Activated B cell treated with CpG ODN at 0.5 μM for 24 hours (primary cell): ENCODE measurements at places on chromosomes 13 and 19. TPM values are rescaled to one million over a fixed set of nuclear protein-coding genes. Genes with fewer than 3 reads are reported as not detected.

The EFNB2 gene
- 0.27 and 0.31 TPM in 2 replicates for total RNA-seq

The BEST2 gene
- not detected in 2 replicates for total RNA-seq

The WDR62 gene
- 2.7 and 3.3 TPM in 2 replicates for total RNA-seq

The SHISA7 gene
- total RNA-seq = not detected in 2 replicates

The ZNF888 gene
- total RNA-seq = 9.0 and 11.9 TPM in 2 replicates

The ZNF433 gene
- total RNA-seq = 6.9 and 8.6 TPM in 2 replicates

The PLK5 gene
- not detected in 2 replicates for total RNA-seq

The CEACAM7 gene
- total RNA-seq = not detected in 2 replicates

The FBXO27 gene
- 0.24 TPM in 1 of 2 replicates, not detected in the other for total RNA-seq

The APC2 gene
- 0.42 and 0.59 TPM in 2 replicates for total RNA-seq

The KLK2 gene
- total RNA-seq = 0.69 and 1.8 TPM in 2 replicates

The NLRP4 gene
- total RNA-seq = 0.31 and 0.34 TPM in 2 replicates
